Fibroblast of skin of back (primary cell): ENCODE measurements at places on chromosomes 3 and 15.

GRCh38 chr3:14440531-14441239 is 38.3 kb downstream of the SLC6A6 start:
- DNase-seq = peak; percentile 61

- DNase-seq = peak; percentile 54
Observed at GRCh38 chr15:64209680-64210334, 47.0 kb upstream of the PPIB start.

- peak; percentile 18 for DNase-seq
Observed at GRCh38 chr3:37577697-37578096, 284.0 kb upstream of the CTDSPL start.

DNA sequence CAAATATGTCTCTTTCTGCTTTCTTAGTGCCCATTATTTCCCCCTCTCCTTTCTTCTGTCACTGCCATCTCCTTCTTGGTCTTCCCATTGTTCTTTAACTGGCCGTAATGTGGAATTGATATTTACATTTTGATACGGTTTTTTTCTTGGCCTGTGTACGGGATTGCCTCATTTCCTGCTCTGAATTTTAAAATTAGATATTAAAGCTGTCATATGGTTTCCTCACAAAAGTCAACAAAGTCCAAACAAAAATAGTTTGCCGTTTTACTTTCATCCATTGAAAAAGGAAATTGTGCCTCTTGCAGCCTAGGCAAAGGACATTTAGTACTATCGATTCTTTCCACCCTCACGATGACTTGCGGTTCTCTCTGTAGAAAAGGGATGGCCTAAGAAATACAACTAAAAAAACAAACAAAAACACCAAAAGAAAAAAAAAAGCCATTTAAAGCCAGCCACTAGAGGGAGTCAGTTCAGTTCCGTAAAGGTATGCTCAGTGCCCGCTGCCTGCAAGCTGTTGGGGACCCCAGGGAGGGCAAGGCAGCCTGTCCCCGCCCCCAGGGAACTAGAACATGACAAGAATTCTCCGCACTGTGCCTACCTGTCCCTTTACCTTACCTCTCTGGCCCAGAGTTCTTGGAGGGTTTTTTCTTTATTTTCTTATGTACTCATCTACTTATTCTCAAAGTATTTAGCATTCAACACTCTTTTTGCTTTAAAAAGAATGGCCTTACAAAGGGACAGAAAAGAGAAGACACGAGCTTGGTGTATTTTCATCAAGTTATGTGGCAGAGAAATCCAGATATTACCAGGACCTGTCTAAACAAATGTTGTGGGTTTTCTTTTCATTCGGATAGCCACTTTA is 30.0 kb upstream of the NR2E3 start:
- peak; percentile 53 for DNase-seq

DNA sequence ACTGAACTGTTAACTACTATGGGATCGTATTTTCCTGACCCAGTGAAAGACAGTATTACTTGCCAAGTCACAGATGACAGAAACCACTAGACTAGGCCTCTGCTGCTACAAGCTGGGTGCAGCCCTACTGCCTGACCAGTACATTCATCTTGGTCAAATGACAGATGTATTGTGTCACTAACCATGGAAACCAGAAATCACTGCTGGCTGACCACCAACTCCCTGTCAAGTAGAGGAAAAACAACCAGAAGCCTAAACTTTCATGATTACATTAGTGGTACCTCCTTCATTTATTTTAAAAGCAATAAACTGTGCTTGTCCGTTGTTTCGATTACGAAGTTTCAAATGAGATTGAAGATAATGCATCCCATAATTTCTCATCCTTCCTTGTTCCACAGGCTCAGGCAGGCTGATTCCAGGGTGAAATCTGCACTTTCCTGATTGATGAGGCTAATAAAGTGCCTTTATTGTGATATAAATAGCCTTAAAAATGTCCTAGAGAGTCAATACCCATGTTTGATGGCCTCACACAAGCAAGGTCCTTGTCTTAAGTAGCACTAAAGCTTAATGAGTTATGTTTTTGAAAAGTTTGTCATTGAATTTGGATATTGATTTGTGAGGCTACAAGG is 309.7 kb downstream of the LSAMP start:
- peak; percentile 33 for DNase-seq

GRCh38 chr3:105516972-105517371 is 150.3 kb downstream of the ALCAM start:
- no peak for DNase-seq

- DNase-seq = no peak
Observed at GRCh38 chr3:98821063-98821462, 57.9 kb downstream of the ST3GAL6 start.

DNA sequence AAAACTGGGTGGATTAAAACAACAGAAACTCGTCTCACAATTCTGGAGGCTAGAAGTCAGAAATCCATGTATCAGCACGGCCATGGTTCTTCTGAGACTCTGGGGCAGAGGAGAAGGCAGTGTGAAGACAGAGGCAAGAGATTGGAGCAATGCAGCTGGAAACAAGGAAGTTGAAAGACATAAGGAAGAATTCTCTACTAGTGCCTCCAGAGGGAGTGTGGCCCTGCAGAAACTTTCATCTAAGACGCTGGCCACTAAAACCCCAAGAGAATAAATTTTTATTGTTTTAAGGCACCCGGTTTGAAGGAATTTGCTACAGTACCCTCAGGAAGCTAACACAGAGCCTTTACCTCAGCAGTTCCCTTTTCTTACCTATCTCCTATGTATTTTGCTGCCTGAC is 1012.2 kb upstream of the CADM2 start:
- no peak for DNase-seq

GRCh38 chr3:52636673-52637072 is 49.0 kb downstream of the PBRM1 start:
- DNase-seq = no peak

GRCh38 chr3:39193391-39193790 is 996 bp upstream of the XIRP1 start:
- peak; percentile 76 for DNase-seq

GRCh38 chr15:45148076-45149059 is 18.6 kb downstream of the DUOX1 start:
- DNase-seq = peak; percentile 14

DNA sequence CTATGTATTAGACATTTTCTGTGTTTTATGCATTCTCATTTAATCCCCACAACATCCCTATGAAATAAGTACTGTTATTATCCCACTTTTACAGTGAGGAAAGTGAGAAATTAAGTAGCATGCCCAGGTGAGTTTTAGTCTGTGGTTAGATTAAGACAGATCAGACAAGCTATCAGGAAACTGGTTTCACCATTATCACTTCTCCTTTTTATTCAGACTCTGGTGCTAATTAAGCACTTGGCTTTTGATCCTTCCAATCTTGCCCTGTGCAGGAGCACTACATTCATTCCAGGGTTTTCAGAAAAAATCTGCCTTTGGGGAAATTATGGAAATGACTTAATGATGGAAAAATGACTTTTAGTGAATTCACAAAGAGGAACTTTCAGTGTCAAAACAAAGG is 115.2 kb downstream of the TMEM108 start:
- no peak for DNase-seq

DNA sequence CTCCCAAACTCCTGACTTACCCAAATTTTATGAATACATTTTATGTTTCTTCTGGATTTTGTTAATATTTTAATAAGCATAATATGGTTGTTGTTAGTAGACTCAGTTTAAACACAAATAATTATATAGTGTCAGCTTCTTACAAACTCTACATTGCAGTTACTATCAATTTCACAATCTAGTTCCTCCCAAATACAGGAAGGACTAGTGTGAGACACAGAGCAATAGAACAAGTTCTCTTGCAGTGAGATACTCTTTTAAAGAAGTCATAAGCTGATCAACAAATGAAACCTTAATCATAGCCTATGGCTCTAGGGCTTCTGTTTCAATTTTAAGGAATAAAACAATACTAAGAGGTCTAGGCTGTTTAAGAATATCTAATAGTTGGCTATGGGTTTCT is 86.1 kb downstream of the SAMMSON start:
- no peak for DNase-seq

DNA sequence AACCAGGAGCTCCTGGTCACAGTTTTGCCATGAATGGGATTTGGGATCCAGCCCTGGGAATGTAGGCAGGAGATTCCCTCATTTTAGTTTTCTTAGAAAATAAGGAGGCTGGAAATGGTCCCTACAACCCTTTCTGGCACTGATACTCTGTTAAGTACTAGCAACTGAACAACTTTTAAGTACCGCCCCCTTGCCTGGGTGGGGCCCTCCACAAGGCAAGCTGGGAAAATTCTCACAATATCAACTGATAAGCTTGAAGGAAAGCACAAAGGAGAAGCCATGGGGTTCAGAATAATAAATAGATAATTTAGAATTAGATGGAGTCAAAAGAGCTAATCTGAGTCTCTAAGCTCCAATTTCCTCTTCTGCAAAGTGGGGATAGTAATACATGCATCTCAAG is 4.2 kb upstream of the DGKG start:
- no peak for DNase-seq

DNA sequence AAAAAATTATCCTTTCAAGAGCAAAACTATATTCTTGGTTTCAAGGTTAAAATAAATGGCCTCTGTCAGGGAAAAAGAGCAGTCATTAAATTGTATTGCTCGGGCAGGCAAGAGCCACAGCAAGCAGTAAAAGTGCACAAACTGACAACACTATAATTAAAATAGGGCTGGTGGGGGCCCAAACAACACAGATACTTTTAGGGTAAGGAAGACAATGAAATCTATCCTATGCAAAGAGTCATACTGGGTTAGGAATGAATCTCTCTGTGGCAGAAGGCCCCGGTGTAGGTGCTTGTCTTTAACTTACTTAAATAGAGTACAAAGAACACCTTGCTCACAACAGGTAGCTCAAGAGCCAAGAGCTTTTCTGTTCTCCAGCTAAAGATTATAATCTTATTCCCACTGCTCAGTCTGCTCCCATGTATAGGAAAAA is 94.7 kb downstream of the DLG1 start:
- no peak for DNase-seq

- no peak for DNase-seq
Observed at GRCh38 chr3:94619643-94620042, 556.8 kb downstream of the NSUN3 start.

- peak; percentile 56 for DNase-seq
Observed at GRCh38 chr3:66747696-66748095, 246.9 kb upstream of the LRIG1 start.

DNA sequence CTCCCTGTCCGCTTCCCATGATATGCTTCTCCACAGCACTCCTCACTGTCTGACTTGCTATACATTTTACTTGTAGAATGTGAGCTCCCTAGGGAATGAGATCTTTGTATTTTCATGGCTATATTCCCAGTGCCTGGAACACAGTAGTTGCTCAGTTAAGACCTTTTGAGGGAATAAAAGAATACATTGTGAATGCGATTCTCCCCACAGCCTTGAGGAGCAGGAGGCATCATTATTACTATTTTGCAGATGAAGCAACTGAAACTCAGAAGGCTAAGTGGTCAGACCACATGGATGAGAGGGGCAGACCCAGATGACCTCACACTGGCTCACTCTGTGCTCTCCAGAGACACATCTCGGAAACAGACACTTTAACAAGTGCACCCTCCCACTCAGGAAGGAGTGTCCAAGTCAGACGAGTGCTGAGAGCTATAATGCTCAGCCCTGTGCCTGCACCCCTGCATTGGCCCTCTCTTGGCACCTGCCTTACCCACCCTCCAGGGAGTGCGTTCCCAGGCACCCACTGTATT is 46.8 kb downstream of the SST start:
- DNase-seq = no peak

DNA sequence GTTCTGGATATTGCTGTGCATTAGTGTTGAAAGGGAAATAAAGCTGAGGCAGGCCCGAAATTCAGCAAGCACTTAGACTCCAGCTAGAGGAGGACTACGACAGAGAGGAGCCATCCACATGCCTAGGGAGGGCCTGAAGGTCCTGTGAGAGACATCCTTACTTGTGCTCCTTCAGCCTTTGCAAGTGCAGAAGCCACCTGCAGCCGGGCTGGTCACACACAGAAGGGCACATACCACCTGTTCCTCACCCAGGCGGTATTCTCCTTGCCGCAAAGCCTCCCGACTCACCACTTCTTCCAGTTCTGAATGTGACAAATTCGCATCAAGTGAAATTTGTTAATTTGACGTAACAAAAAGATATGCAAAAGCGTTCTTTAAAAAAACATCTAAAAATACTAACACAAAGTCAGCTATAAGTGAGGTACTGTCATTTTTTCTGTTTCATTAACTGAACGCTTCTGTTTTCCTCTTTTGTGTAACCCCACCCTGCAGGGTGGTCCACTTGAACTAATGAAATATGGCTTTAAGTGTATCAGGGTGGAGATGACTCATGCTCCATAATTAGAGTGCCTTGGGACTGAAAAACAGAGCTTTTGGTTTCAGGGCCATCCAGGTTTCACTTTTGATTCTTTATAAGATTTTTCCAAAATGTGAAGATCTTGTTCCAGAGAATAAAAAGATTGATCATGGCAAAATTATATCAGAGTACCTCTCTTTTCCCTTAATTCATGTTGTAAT is 467.9 kb upstream of the ATP11B start:
- peak; percentile 51 for DNase-seq

- peak; percentile 33 for DNase-seq
Observed at GRCh38 chr3:59115364-59116232, 65.8 kb upstream of the CFAP20DC start.

GRCh38 chr3:32037932-32038267 is 56.4 kb downstream of the ZNF860 start:
- DNase-seq = no peak

- no peak for DNase-seq
Observed at GRCh38 chr15:52199271-52199670, 8.1 kb upstream of the GNB5 start.

DNA sequence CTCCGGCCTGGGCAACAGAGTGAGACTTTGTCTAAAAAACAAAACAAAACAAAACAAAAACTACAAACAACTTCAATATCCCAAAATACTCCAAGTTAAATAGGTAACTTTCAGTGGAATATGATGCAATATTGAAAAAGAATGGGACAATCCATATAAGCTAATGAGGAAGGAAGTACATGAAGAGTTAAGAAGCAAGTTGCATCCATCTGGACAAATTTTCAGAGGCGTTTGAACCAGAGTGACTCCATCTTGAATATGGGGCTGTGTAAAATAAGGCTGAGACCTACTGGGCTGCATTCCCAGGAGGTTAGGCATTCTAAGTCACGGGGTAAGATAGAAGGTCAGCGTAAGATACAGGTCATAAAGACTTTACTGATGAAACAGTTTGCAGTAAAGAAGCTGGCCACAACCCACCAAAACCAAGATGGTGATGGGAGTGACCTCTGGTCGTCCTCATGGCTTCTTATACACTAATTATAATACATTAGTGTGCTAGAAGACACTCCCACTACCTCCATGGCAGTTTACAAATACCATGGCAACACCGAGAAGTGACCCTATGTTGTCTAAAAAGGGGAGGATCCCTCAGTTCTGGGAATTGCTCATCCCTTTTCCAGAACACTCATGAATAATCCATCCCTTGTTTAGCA is 58.1 kb upstream of the LCTL start:
- DNase-seq = no peak

GRCh38 chr15:89797678-89798201 is 16.9 kb downstream of the ANPEP start:
- DNase-seq = no peak
